Amniotic epithelial cell (primary cell): ENCODE measurements at places on chromosomes 13 and 19.

DNA sequence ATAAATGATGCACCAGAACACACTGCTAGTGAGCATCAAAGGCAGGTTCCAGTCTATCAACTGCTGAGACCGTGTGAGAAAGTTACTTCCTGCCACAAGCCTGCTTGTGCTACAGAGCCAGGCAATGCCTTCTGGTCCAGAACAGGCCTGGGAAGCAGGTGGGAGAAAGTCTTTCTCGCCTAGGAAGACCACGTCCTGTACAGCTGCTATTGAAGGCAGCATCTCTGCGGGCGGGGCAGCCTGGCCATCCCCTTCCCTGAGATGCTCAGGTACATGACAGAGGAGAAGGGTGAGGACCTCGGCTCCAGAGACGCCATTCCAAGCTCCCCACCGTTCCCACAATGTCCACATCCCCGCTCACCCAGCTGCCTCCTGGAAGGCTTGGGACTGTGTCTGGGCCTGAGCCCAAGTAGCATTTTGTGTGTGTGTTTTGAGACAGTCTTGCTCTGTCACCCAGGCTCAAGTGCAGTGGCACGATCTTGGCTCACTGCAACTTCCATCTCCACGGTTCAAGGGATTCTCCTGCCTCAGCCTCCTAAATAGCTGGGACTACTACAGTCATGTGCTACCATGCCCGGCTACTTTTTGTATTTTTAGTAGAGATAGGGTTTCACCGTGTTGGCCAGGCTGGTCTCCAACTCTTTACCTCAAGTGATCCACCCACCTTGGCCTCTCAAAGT is 3.4 kb downstream of the RFX1 start:
- DNase-seq = no peak

- DNase-seq = no peak
Observed at GRCh38 chr13:60479273-60479672, 82.3 kb downstream of the TDRD3 start.

GRCh38 chr19:788983-789700 is 8.1 kb upstream of the PTBP1 start:
- DNase-seq = no peak

GRCh38 chr19:19550485-19550929 is 12.4 kb downstream of the CILP2 start:
- DNase-seq = peak; percentile 80

GRCh38 chr13:49410006-49410405 is 33.9 kb downstream of the CAB39L start:
- no peak for DNase-seq

GRCh38 chr13:44255771-44256364 is 117.8 kb upstream of the SERP2 start:
- no peak for DNase-seq

- no peak for DNase-seq
Observed at GRCh38 chr13:71873418-71874247, 6.6 kb upstream of the DACH1 start.

- no peak for DNase-seq
Observed at GRCh38 chr19:798415-799075, 1.3 kb downstream of the PTBP1 start.

- peak; percentile 12 for DNase-seq
Observed at GRCh38 chr19:39568604-39569003, 28.6 kb upstream of the EID2 start.

DNA sequence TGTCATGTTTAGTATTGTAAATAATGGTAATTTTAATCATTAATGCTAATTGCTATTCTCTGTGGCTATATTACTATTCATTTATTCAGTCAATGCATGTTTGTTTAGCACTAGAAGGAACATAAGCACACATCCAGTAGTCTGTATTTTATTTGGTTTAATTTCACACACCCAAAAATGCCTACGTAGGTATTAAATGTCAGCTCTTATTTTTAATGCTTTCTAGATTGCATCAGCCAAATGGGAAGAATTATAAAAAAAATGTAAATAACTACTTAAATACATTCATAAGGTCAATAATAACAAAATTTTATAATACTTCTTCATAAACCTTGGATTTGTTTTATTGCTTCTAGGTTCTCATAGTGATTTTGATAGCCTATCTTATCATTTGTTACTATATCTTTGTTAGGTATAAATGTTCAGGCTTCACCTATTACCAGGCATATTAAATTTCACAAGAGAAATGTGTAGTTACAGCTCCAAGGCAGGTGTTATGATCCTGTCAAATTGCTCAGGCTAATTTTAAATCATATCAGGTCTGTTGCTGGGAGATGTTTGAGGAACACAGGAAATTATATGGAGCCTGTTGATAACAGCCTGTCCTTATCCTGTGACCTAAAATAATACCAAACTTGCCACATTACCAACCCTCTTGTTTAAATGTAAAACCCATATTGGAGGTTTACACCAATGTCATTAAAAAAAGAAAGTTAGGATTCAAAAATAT is 34.4 kb downstream of the ITGBL1 start:
- DNase-seq = no peak

DNA sequence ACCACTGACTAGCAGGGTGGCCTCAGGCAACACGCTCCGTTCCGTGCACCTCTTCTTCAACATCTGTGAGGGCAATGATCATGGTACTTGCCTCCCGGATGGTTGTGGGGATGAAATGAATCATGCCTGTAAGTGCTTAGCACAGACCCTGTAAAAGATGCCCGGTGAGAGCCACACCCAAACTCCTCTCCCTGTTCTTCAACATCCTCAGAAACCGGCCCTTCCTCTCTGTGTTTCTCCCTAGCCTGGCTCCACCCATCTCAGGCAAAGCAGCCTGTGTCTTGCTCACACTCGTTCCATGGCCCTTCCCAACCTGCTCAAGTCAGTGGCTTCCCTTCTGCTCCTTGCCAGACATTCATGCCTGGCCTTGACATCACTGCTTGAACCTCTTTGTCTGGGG is 5.8 kb upstream of the DMKN start:
- DNase-seq = peak; percentile 9

GRCh38 chr13:79782541-79783205 is 301.7 kb downstream of the NDFIP2 start:
- peak; percentile 81 for DNase-seq

- DNase-seq = no peak
Observed at GRCh38 chr13:96982672-96983071, 11.6 kb downstream of the OXGR1 start.

DNA sequence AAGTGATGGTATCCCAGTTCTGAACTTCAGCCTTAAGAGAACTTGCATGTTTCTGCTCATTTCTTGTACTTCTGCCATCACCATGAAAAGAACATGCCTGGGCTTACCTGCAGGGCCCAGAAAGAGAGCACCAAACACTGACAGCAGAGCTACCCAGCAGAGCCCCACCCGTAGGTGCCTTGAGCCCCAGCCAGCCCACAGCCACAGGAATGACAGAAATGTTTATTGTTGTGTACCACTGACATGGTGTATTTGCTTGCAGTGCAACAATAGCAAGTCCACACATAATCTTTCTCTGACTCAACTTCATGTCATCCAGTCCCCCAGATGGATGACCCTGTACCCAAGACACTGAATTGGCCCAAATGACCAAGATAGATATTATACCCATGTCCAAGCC is 195.2 kb downstream of the TSHZ3 start:
- DNase-seq = peak; percentile 28

- no peak for DNase-seq
Observed at GRCh38 chr19:39014037-39014436, 18.3 kb downstream of the FBXO27 start.

- DNase-seq = no peak
Observed at GRCh38 chr13:110702089-110702488, 3.8 kb downstream of the CARS2 start.

GRCh38 chr19:48859711-48860572 is 8.5 kb downstream of the PLEKHA4 start:
- DNase-seq = no peak

DNA sequence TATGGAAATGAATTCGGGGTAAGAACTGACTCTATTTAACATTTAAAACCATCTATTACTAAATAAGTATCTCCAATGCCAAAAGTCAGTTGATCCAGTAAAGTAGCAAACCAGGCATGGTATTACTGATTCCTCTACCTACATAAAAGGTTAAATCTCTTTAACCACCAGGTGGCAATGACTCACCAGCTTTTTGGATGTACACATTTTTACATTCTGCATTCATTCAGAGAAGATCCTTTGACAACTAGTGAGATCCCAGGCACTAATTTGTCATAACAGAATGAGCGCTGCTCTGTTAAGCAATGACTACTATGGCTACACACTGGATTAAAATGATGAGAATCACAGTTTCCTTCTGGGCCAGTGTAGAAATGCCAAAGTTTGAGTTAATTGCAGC is 329.8 kb upstream of the GPC6 start:
- DNase-seq = peak; percentile 67

GRCh38 chr19:48629599-48630295 is 7.4 kb downstream of the DBP start:
- peak; percentile 77 for DNase-seq

GRCh38 chr13:48615049-48615448 is 38.7 kb upstream of the CYSLTR2 start:
- no peak for DNase-seq

DNA sequence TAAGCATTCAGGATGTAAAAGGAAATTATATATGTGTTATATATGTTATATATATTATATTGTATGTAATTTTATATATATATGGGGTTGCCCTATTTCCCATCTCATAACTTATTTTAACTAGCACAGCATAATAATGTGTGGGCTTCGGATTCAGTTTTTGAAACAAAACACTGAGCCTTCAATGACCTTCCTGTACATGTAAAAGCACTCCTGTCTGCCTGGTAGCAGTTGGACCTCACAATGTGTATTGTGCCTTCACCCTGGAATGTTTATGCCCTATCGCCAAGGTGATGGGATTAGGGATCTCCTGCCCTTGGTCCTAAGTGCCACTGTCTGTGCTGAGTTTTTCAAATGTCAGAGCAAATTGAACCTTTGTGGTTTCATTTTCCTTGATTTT is 968.8 kb downstream of the TUBA3C start:
- DNase-seq = peak; percentile 4

DNA sequence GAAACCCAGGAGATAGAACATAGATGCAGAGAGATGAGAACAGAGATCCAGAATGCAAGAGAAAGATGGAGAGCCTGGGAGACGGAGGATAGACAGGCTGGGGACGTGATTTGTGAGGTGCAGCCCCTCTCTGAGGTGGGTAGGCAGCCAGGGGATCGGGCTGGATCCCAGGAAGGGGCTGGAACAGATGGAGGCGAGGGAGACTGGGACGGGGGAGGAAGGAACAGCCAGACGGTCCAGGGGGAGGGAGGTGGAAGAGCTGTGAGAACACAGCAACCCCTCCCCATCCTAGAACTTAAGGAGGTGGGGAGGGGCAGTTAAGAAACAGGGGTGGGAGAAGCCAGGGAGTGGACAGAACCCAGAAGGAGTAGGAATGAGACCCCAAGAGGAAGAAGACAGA is 3.1 kb downstream of the SLC17A7 start:
- DNase-seq = no peak

GRCh38 chr13:83223546-83223945 is 658.7 kb downstream of the SLITRK1 start:
- no peak for DNase-seq

DNA sequence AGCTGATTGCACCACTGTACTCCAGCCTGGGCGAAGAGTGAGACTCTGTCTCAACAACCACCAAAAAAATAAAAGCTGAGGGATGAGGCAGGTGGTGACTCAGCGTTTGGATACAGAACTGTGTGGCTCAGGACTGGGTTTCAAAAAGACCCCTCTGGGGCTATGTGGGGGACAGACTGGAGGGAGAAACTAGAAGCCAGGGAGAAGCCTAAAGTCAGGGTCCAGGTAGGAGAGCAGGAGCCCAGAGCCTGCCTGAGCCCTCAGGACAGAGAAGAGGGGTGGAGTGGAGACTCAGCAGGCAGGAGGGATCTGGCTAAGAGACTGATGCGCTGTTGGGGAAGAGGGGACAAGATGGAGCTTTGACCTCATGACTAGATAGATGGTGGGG is 1.8 kb upstream of the CD37 start:
- peak; percentile 48 for DNase-seq

DNA sequence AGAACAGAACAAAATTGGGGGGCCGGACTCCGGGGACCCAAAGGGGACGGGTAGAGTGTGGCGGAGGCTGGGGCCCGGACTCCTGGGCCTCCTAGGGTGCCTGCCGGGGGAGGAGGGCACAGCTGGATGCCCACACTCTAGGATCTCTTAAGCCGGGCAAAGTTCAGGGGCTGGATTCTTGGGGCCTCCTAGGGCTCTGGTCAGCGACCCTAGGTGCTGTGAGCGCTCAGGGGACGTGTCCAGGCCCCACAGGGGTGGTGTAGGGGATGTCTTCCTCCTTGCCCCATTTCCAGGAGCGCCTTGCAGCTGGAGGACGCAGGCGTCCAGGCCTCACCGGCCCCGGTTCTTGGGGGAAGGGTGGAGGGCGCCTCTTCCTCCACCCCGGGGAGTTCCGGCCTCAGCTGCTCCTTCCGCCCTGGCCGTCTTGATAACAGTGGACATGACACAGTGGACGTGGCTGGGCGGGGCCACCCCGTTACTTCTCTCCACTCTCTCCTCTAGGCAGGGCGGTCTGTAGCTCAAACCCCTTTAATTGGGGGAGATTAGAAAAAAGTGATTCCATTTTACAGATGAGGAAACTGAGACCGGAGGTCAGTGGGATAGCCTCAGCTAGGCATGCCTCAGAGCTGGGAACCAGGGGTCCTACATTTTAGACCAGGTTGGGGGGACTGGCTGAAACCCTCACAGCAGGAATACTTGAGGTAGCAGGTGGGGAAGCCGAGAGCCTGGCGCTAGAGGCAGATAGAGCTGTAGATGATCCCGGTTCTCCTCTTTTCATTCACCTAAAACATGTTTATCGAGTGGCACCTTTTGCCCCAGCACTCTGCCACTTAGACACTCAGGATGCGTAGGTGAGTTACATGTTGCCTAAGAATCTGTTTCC is 705 bp downstream of the STXBP2 start:
- DNase-seq = peak; percentile 57

DNA sequence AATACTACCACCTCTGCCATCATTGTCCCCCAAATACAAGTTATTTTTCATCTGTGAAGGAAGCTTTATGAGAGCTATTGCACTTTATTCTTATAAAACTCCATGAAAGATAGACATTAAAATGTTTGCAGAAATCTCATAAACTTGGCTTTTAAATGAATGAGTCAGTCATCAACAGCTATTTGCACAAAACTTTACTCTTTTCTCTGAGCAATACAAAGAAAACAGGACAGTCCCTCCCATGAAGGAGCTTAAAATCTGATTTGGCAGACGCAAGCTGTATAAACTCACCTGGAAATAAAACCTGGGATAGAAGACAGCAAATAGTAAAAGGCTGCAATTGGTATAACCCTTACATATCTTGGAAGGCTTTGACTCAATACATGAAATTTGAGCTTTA is 16.6 kb upstream of the RCBTB1 start:
- DNase-seq = no peak

DNA sequence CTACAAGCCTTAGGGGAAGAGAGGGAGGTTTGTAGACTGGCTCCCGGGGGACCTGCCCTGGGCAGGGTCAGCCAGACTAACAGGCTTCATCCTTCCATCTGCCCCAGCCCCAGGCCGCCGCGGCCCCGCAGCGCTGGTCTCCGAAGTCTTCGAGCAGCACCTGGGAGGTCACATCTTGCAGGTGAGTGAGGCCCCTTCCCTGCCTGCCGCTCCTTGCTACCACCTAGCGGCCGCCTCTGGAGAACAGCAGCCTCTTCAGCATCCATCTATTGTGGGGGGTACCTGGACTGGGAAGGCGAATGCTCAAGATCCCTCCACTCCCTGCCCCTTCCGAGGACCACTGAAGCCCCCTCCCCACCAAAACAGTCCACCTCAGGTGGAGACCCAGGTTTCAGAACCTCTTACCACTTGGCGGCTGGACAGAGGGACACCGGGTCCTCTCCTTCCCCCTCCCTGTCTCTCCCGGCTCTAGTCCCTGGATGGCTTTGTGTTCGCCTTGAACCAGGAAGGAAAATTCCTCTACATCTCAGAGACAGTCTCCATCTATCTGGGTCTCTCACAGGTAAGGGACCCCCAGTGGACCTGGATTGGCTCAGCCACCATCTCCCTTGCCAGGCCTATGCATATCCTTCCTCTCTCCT is 12.7 kb downstream of the NPAS1 start:
- DNase-seq = no peak
